ENCODE measurements at places on chromosomes 2 and 18.

DNA sequence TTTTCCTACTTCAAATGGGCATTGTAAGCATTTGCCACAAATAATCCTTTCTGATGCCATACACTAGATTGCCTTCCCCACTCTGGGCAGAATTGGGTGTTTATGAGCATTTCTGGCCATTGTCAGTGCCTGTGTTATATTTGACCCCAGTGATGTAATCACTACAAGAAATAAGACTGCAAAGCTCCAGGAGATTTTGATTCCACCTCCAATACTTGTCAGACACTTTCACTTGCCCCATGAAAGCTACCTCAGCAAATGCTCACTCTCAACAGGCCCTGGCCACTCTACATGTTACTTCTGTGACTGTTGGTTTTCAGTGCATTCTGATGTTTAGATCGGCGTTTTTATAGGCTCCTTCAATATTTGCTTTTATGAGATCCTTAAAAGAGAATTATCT, 135.1 kb downstream of the GFPT1 start:
- no peak for DNase-seq

- no peak for DNase-seq
These were observed 251.1 kb upstream of the RASGRP3 start for GRCh38 chr2:33225350-33225749.

- DNase-seq: no peak
These were observed 75.6 kb upstream of the OTX1 start for GRCh38 chr2:62974999-62975398.

DNA sequence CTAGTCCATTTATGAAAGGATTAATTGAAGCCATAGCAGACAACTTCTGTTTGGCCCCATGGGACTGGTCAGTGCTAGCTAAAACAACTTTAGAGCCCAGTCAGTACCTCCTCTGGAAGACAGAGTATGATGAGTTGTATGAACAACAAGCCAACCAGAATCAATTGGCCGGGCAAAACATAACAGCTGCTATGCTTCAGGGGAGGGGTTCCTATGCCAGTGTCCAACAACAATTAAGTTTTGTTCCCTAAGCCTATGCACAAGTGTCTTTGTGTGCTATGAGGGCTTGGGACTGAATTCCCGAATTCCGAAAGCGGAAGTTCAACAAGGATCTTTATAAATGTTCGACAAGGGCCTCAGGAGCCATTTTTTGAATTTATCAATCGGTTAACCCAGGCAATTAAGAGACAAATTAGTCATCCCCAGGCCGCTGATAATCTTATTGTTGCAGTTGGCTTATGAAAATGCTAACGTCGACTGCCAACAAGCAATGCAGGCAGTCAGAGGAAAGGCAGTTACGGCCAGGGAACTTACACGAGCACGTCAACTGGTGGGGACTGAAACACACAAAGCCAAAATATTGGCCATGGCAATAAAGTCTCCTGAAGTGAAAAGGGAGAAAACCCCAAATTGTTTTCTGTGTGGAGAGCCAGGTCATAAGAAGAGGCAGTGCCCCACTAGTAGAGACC, 57.9 kb downstream of the ZNF638 start:
- no peak for DNase-seq

DNA sequence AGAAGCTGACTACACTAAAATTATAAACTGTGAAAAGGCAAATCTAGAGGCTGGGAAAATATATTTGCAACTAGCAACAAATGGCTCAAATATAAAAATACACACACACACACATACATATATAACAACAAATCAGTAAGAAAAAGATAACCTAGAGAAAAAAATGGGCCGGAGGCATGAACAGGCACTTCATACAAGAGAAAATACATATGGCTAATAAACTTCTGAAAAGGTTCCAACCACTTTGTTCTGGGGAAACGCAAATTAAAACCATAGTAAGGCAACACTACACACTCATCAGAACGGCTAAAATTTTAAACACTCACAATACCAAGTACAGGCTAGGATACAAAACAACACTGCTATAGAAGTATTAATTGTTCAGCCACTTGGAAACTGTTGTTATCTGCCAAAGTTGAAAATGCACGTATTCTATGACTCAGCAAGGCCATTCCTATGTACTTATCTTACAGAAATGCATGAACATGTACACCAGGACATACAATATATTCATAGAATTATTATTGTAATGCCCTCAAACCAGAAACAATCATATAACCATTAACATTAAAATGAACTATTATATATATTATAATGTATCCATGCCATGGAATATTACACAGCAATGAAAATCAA, 15.6 kb downstream of the WDSUB1 start:
- no peak for DNase-seq

- DNase-seq: no peak
These were observed 5.0 kb upstream of the IL1RN start for GRCh38 chr2:113122364-113122763.

GRCh38 chr2:102051692-102052277, 60.0 kb downstream of the IL1R2 start:
- no peak for DNase-seq

DNA sequence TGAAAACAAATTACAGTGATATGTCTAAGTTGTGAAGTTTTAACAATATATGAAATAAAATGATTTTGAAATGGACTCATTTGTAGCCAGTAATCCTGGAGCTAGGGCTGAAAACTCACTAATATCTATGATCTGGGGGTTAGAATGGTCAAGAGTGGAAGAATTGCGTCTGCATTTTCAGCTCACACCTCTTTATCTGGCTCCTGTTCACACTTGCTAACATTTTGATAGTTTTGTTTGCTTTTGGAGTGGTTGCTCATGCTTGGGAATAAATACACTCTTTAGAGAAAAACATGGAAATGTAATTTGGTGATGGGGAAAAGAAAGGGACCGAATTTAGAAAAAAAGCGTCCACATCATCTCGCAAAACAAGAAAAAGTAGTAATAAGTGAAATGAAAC, 30.7 kb downstream of the UBE2F start:
- DNase-seq: no peak

Data from NCI-H748 treated with DMSO at 0.1 percent for 48 hours (cell line).